ENCODE measurements at places on chromosomes 11 and 22.

DNA sequence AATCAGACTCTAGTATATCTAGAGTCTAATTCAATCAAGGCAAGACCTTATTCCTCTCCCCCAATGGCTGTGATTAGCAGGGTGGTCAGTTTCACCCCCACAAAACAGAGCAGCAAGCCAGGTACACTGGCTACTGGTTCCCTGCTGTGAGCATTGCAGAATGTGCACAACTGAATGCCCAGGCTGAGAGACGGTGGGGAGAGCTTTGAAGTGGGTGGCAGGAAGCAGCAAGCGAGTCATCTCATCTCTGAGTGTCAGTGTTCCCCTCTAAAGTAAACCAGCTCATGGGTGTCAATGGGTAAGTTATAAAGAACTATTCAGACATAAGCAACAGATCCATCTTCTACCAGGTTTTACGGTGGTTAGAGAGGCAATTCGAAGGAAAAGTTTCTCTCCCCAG lies 37.6 kb downstream of the GAB4 start:
- DNase-seq = no peak

GRCh38 chr11:2522631-2523255 lies 77.9 kb downstream of the KCNQ1 start:
- no peak for DNase-seq

DNA sequence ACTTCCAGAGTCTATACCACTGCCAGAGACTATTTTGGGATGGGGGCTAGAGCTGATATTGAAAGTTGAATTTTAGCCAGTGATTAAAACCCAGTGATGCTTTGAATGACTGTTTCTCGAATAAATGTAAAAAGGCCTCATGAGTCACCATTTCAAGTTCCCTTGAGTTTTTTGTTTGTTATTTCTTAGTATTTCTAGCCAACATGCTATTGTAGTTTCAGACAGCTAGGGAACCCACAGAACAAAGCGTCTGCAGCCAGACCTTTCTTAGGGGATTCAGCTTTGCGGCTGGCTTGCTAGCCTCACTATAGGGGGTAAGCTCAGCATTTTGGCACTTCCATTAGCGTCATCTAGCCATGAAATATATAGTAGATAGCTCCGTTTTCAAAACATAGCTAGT lies 66.5 kb downstream of the DBX1 start:
- DNase-seq = no peak

DNA sequence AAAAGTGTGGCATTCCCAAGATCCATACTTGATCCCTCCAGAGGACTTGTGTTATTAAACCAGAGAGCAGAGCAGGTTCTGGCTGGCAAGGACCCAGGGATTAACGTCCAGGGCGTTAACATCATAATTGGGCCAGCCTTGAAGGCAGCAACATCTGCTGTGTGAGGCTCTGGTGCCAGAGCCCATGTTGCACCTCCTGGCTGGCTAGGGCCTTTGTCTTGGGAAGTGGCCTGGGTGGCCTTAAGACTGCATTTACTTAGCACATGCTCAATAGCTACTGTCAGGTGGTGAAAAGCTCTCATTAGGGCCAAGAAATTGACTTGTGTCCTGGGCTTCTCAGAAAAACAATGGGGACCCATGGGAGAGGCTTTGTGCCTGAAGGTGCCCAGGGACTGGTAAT lies 66.6 kb downstream of the CACNG2 start:
- DNase-seq = no peak

- no peak for DNase-seq
Observed at GRCh38 chr11:105208019-105208418, 68.5 kb upstream of the CARD18 start.

DNA sequence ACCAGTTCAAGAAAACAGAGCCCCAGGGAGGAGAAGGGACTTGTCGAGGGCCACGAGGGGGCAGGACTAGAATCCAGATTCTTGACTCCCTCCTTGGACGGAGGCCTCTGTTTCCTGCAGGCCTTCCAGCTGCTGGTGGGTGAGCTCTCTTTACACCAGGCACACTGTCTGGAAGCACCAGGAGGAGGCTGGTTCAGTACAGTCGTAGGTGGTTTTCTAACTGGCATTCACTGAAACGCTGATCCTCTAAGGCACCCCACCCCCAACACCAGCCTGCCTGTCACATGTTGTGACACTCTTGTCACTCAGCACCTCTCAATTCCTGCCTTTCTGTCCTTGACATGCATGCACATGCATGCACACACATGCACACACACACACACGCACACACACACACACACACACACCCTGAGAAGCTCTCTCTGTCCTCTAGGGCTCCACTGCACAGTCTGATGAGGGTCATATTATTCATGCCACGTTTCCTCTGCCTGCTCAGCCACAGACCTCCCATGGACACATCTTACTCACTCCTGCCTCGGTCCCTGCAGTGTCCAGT lies 751 bp downstream of the MS4A10 start:
- no peak for DNase-seq
